Activated naive CD8-positive, alpha-beta T cell treated with anti-CD3 and anti-CD28 coated beads for 36 hours (primary cell): ENCODE measurements at places on chromosomes 6 and 20. TPM values are rescaled to one million over a fixed set of nuclear protein-coding genes. Genes with fewer than 3 reads are reported as not detected.

DNA sequence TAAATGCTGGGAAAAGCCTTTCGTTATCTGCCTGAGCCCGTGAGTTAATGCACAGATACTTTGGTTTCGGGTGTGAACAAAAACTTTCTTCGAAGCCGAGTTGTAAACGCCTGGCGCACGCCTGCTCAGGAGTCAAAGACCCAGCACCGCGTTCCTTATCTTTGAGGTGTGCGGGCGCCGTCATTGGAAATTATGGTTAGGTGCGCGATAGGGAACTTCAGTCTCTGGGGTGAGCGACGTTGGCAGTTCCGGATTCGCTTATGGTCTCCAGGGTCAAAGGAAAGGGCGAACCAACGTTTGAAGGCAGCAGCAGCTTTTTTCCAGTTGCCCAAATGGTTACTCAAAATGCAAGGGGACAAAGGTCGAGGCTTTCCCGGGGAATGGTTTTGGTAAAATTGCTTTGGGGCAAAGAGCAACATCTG lies 853 bp downstream of the SLC22A3 start:
- no peak overlapping the region for H3K4me3 ChIP-seq
- H3K27ac ChIP-seq = no peak overlapping the region

- no peak overlapping the region for H3K4me3 ChIP-seq
- H3K27ac ChIP-seq = no peak overlapping the region
- DNase-seq = no peak
- H3K4me1 ChIP-seq = no peaks in the 10 kb centered on the region
- H3K27me3 ChIP-seq = peaks cover 11% of the 10 kb centered on the region
- H3K36me3 ChIP-seq = no peaks in the 10 kb centered on the region
Measured at GRCh38 chr20:33981964-33982363, 11.7 kb upstream of the RALY start.

DNA sequence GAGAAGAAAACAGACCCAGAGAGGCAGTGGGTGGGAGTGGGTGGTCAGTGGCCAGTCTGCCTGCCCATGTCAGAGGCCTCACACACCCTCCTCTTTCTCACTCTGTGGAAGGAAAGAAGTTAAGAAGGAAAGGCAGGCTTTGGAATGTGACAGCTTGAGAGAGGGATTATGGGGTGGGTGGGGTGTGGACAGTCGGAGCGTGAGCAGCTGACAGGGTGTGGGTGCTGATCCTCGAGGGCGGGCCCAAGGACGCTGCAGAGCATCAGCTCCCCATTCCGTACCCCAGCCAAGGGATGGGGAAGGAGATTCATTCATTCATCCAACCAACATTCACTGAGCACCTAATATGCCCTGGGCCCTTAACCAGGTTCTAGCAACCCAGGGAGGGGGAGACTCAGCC lies 4.8 kb downstream of the TGM6 start:
- no peaks in the 10 kb centered on the region for H3K36me3 ChIP-seq
- no peak overlapping the region for H3K27ac ChIP-seq
- no peak overlapping the region for H3K4me3 ChIP-seq
- DNase-seq = no peak

- H3K36me3 ChIP-seq = peaks cover 17% of the 10 kb centered on the region
- H3K4me1 ChIP-seq = peaks cover 36% of the 10 kb centered on the region
- DNase-seq = no peak
- no peaks in the 10 kb centered on the region for H3K27me3 ChIP-seq
- H3K4me3 ChIP-seq = no peak overlapping the region
Measured at GRCh38 chr20:57632286-57632685, 12.1 kb upstream of the ZBP1 start.

DNA sequence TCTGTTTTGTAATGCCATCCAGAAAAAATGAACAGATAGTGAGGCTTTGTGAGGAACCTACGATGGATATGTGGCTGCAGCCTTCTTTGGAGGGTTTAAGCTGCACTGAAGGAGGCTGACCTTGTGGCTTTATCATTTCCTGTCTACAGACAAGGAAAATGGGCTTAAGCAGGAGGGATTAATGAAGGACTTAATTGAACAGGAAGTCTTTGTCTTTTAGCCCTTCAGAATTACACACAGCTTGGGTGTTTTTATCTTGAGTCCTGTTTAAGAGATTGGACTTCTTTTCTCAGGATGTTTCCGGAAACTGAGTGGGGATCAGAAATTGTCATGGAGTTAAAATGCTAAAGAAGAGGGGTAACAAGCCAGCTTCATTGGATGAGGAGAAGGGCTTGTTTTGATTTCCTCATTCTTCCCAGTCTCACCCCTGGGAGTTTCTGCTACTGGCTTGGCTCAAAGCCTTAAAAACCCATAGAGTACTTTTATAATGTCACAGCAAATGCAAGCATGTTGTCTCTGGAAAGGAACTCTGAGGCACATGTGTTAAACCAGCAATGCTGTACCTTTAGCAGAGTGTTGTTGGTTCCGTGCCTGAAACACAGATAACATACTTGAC lies 193.6 kb downstream of the JARID2 start:
- H3K36me3 ChIP-seq = peaks cover 24% of the 10 kb centered on the region
- H3K4me3 ChIP-seq = no peak overlapping the region
- peak overlapping the region; percentile 82 for H3K27ac ChIP-seq
- H3K27me3 ChIP-seq = no peaks in the 10 kb centered on the region

PPP2R5D gene
- total RNA-seq = 43.4 TPM

TRIM31 gene
- total RNA-seq = not detected

CFAP206 gene
- not detected for total RNA-seq
